Hematopoietic multipotent progenitor cell (in vitro differentiated cells): ENCODE measurements at places on chromosomes 6 and 20. TPM values are rescaled to one million over a fixed set of nuclear protein-coding genes. Genes with fewer than 3 reads are reported as not detected.

Gene ZFAND3
- total RNA-seq, result 27.7 TPM

Gene BANF2
- total RNA-seq, result not detected

Gene EEF1A2
- 0.27 TPM for total RNA-seq

Gene TAAR6
- not detected for total RNA-seq

DNA sequence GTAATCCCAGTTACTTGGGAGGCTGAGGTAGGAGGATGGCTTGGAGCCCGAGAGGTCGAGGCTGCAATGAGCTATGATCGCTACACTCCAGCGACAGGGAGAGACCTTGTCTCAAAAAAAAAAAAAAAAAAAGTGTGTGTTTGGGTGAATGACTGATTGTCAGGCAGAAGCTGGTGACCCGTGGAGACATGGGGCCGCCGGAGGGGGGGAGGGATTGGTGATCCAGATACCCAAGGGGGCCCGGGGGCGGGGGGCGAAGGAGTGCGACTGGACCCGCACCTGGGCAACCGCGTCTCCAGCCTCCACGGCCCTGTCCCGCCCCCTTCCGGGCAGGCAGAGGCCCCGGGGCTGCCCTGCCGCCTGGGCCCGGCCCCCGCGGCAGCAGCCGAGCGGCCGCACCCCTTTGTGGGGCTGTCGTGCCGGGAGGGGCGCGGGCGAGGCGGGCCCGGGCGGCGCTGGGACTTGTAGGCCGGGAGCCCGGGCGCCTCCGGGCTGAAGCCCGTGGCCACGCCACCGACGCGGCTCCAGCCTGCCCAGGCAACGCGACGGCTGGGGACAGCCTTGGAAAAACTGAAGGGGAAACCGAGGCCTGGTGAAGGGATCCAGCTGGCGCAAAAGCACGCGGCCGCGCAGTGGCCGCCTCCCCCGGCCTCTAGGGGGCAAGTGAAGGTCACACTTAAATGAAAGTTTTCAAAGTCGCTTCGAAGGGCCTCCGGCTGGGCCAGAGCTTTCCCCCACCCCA, 2.1 kb upstream of the RBM38 start:
- no peak for DNase-seq

GRCh38 chr6:25340431-25341202, 61.4 kb downstream of the CARMIL1 start:
- no peak for DNase-seq

GRCh38 chr6:13787137-13787536, 27.2 kb downstream of the MCUR1 start:
- no peak for DNase-seq

- no peak for DNase-seq
Observed at GRCh38 chr6:72770959-72771358, 149.1 kb downstream of the KCNQ5 start.

- DNase-seq, result no peak
Observed at GRCh38 chr6:169263836-169264608, 10.4 kb upstream of the THBS2 start.

- DNase-seq, result no peak
Observed at GRCh38 chr20:48600470-48600945, 227.3 kb downstream of the PREX1 start.
